ENCODE measurements at places on chromosomes 7 and 10.

DNA sequence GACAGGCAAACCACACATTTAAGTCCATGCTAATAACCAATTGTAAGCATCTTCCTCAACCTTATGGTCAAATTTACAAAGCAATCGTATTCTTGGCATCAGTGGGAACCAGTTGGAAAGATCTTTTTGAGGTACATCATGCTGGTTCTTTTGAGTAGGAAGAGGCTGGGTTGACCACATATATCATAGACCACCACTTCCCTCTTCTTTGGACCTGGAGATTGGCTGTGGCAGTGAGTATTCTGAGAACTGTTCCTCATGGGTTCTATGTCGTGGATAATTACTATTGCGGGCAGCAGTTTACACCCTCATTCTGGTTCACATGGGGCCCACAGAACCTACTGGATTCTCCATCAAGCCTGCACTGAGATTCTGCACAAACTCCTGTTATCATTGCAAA, 35.5 kb upstream of the C1GALT1 start:
- DNase-seq, result no peak

DNA sequence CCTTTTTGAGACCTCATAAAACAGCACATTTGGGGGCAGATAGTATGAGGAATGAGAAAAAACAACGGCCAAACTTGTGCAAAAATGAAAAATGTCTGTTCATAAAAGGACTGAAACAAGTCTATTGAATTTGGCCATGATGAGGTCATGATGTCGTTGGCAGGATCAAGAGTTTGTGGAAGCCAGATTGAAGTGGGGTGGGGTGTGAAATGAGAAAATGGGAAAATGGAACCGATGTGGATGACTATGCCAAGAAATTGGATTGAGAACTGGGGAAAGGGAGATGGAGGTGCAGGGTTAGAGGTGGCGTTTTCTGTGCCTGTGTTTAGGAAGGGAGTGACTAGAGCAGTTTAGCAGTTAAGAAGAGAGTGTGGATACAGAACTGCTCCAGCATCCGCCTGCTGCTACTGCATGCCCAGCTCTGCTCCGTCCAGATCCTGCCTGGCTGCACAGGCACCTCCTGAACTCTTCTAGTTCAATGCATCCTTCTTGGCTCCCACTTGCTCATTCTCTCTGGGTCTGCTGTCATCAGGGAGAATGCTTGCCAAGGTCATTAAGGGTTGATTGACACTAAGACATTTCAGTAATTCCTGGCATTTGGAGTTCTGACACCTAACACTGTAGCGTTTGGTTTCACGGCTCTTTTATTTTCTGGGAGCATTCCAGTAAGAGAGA, 111.9 kb downstream of the GALNT17 start:
- DNase-seq, result no peak

DNA sequence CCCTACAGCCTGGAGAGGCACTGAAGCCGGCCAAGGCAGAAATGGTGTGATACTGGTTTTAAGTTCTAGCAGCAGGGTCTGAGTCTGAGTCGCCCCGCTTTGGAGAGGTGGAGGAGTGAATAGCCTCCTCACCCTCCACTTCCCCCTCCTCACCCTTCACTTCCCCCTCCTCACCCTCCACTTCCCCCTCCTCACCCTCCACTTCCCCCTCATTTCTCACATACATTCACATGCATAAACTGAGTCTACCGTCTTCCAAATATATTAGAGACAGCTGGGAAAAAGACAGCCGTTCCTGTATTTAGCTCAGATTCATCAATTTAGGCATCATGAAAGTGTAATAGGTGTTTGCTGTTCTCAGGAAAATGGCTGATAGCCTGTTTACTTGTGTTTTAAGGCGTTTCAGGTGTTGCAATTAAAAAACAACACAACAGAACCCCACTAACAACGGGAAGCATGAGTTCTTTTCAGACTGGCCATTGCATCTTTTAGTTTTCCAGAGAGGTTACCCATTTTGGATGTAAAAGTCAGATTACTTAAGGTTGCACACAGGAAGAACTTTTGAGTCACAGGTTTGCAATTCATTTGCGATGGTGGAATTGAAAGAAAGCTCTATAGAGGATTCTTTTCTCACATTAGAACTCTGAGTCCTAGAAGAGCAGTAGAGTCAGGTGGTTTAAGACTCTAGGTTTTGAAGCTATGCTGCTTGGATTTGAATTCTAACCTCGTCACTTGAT, 861 bp downstream of the NRBF2 start:
- no peak for DNase-seq

GRCh38 chr10:50452603-50453002, 171.2 kb downstream of the SGMS1 start:
- no peak for DNase-seq

- DNase-seq, result no peak
Measured at GRCh38 chr10:30472414-30473155, 38.6 kb downstream of the MAP3K8 start.

DNA sequence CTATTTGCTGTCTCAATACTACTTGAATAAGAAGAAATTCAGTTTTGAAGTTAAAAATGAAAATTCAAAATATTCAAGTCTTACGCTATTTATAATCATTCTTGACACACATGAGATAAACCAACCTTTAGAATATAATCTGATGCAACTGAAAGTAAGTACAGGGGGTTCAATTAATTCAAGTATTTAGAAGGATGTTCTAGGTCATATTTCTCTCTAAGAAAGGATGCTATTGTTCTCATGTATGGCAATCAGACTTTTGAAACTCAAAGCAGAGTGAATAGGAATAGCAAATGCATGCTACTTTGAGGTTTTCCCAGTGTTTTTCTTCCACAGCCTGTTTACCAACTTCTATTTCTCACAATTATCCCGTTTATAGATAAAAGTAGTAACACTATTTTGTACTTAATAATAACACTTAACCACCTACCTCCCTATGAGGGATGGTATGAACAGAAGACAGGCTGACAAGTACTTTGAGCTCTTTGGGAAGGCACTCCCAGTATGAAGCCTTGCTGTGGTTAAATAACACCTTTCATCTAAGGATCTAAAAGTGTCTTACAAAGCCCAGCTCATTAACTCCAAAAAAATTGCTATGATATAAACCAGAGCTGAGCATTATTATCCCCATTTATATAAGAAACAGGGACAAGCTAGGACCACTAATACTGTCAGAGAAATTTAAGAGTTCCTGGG, 18.0 kb upstream of the SPOCK2 start:
- DNase-seq, result no peak

All from NCI-H1092 treated with DMSO at 0.1 percent for 48 hours (cell line).